ENCODE measurements at places on chromosomes 5 and 9.

GRCh38 chr9:88387036-88387551 is 1.1 kb upstream of the SPIN1 start:
- no peak for DNase-seq

- DNase-seq: no peak
These were observed 63.5 kb downstream of the ROR2 start for GRCh38 chr9:91886414-91887076.

DNA sequence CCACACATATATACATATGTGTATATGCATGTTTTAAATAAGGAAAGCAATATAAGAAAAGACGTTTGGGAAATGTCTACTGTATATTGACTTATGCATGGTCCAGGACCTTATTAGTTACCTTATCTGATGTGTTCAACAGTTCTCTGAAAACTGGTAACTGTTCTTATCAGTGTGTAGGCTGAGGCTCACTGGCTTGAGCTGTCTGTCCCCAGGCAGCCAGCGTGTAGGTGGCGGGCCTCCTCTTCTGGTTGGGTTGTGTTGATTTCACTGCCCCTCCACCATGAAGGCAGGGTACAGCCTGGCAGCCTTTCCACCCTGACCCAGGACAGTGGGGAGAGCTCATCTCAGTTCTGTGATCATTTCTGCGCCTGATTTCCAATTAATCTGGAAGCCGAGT is 38.7 kb upstream of the SEMA4D start:
- DNase-seq: no peak

DNA sequence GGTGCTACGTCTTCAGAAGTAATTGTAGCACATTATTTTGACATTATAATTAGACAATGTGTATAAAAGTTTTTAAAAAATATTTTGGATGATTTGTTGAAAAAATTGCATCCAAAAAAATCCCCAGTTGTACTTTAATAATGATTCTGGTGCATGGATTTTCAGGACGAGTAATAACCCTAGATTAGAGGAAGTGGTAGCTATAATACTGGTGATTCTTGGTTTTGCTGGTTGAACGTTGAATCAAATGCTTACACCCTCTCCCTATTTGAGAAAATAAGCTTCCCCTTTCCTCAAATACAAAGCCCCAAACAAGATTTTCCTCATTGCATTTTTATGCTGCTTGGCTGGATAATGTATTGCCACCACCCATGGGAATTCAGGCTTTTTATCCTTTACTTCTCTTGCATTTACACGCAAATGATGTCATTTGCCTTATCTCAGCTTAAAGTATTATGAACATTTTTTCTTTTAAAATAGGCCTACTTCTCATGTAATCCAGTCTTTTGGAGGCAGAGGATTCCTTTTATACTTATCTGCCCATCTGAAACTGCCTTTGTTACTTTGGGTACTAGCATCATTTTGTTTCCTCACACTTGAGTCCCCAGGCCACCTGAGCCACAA is 86.3 kb downstream of the UBE2R2 start:
- no peak for DNase-seq

- DNase-seq: no peak
These were observed 6.9 kb downstream of the ERBIN start for GRCh38 chr5:65933295-65933694.

- no peak for DNase-seq
These were observed 16.9 kb upstream of the NTRK2 start for GRCh38 chr9:84652496-84653120.

GRCh38 chr9:16192403-16193017 is 639.7 kb downstream of the CCDC171 start:
- no peak for DNase-seq

DNA sequence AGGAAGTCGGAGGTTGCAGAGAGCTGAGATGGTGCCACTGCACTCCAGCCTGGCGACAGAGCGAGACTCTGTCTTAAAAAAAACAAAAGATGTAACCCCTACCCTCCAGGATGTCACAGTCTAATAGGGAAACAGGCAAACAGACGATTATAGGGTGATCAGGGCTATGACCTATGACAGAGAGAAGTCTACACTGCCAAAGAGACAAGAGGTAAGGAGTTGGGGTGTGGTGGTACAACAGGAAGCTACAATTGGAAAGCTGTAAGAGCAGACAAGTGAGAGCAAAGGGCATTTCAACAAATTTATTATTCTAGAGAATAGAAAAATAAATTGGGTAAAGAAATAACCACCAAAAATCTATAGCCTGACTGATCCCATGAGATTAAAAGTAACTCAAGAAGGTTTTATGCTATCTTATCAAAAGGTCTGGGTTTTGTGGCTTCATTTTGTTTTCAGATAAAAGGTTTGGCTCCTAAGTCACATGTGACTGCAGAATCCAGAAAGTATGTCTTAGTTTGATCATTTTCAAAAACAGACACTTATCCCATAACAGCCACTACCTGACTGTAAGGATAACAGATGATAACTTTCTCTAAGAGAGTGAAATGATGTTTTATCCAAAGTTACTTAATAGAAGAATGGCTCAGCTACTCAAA is 7.3 kb downstream of the CDC26 start:
- no peak for DNase-seq

- DNase-seq: no peak
These were observed 157.8 kb upstream of the ATP10B start for GRCh38 chr5:161009817-161010216.

- no peak for DNase-seq
These were observed 84.0 kb downstream of the COL5A1 start for GRCh38 chr9:134725605-134725940.
